ENCODE measurements at places on chromosomes 6 and 20.
A peak's percentile ranks its signal among the peaks of the same experiment; 100 is the strongest.

DNA sequence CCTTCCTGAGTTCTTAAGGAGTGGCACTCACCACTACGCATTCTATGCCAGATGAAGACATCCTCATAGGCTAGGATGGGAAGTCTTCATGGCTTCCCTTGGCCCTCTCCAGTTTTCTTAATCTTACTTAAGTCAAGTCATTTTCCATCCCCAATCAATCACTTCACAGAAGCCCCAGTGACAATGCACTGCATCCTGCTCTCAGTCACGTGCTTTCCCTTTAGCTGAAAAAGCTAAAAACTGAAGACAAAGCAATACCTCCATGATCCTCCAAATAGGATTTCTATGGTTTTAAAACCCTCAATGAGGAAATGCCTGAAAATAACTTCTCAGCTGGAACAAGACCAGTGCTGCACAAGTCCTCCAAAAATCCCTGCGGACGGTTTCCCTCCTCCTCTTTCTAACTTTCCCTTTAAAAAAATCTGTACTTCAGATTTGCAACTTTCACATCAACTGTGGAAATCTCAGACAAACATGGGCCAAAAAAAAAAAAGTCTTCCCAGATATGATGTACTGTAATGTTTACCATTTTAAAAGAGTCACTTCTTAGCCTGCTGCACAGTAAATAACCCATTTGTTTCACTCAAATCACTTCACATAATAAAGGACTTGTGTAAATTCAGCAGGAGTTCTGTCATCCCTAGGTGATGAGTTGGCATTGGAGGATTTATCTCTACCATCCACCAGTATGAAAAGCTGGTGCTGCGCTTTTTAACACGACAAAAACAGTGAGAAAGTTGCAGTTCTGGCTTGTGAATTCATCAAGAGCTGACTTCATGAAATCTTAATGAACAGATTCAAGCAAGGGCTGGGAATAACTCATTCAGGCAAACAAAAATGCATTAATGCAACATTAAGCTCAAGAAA is 590.0 kb upstream of the NOX3 start:
- no peak for DNase-seq

GRCh38 chr6:7087066-7087465 is 20.7 kb upstream of the RREB1 start:
- DNase-seq = no peak

- peak; percentile 12 for DNase-seq
Observed at GRCh38 chr20:54172856-54173652, 732 bp downstream of the CYP24A1 start.

GRCh38 chr20:45337367-45338120 is 10.7 kb downstream of the SDC4 start:
- DNase-seq = no peak

All from GM06990 (cell line).